ENCODE measurements at places on chromosomes 5 and 9.

DNA sequence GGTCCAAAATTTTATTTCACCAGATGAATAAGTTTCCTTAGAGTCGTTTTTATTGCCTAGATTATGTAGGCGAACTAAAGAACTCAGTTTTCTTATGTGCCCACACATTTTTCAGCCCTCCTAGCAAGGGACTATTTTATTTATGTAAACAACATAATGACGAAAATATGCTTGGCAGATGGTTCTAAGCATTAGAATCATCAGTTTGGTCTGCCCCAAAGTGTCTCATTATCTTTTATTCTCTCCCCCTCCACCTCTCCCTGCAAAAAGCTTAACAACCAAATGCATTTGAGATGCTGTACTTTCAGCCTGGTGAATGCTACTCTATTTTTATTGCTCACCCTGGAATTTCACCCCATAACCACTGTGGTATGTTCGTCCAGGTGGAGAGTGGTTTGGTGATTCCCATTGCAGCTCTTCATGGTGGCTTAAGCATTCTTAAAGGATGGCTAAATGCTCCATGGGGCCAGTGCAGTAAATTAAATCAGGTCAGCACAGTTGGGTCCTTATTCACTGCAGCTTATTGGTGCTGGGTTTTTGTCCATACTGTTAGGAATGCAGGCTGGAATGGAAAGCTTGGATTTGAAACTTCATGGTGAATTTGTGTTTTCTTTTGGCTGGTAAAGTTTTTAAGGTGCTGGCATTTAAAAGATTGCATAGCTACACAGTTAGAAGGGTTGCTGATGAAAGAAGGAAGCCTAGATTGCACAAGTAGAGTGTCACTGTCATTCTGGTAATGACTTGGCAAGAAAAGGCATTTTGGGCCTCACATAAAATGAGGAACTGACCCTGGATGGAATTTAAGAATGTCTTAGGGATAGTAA, 39.2 kb downstream of the TLE4 start:
- DNase-seq = peak; percentile 68

- no peak for DNase-seq
Measured at GRCh38 chr9:354453-354852, 139.8 kb downstream of the DOCK8 start.

DNA sequence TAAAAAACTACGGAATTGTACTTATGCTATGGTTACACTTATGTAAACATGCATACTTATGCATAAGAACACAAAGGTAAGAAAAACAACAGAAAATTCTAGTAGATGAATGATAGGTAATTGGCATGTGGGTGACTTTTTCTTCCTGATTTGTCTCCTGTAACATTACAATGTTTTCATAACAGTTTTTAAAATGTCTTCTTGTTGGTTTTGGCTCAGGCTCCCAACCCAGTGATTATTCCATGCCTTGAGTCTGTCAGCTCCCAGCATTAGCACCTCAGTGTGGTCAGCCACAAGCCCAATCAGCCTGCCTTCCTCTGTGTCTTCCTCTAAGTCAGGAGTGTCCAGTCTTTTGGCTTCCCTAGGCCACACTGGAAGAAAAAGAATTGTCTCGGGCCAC, 7.9 kb upstream of the FOXE1 start:
- peak; percentile 13 for DNase-seq

DNA sequence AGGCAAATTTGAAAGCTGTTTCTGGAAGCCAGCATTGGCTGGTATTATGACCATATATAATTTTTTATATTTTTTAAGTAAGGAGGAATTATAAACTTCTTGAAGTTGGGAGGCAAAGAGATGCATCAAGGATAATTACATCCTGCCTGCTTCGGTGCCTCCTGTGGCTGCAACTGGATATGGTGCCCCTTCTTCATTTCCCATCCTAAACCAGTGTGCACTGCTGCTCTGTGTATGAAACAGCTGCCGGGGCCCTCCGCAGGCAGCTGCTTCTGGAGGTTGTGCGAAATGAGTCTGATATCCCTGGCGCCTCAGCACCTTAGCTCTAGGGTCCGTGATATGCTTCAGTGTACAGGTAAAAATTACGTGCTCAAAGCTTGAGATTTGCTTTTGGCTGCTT, 304.2 kb downstream of the ENC1 start:
- DNase-seq = no peak

DNA sequence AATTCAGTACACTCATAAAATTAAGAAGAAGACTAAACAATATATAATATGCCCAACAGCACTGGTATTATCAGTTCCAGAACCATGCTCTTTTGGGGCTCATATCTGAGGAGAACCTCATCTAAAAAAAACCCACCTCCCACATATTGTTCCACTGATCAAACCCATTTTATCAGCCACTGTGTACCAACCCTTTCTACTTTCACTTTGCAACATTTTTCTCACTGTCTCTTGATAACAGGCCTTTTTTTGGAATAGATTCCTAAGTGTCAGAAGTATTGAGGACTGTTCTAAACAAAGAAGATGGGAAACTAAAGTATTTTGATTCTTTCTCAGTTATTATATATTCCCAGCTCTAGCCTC, 173.2 kb downstream of the GABRB2 start:
- no peak for DNase-seq

DNA sequence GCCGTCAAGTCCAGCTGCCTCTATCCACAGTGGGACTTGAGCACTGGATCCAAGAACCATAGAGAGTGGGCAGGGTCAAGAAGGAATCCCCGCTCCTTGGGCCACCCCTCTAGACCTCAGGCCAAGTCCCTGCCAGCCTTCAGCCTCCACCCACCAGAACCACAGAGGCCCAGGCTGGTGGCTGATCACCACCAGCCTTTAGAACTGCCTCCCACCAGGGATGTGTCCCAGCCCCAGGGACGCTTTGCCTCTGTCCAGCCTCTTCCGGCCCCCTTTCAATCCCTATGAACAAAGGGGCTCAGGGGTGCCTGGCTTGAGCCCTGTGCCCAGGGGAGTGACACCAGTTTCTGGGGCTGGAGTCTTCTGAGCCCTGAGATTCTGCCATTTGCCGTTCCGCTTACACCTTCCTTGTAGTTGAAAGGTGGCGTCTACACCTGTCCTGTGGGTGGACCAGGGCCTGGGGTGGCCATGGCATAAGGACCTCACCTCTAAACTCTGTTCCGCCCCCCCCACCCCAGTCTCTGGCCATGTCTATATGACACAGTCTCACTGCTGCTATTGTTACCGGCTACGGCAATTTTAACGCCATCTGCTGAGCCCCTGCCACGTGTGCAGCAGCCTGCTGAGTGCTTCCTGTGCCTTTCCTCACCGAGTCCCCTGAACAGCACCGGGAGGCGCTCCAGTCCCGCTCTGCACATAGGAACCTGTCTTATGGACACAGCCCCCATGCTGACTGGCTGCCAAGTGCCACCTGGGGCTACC, 35.7 kb upstream of the ORM1 start:
- DNase-seq = no peak

- DNase-seq = no peak
Measured at GRCh38 chr9:131728546-131728910, 11.3 kb downstream of the RAPGEF1 start.

- DNase-seq = no peak
Measured at GRCh38 chr5:50691399-50692016, 25.1 kb downstream of the PARP8 start.

DNA sequence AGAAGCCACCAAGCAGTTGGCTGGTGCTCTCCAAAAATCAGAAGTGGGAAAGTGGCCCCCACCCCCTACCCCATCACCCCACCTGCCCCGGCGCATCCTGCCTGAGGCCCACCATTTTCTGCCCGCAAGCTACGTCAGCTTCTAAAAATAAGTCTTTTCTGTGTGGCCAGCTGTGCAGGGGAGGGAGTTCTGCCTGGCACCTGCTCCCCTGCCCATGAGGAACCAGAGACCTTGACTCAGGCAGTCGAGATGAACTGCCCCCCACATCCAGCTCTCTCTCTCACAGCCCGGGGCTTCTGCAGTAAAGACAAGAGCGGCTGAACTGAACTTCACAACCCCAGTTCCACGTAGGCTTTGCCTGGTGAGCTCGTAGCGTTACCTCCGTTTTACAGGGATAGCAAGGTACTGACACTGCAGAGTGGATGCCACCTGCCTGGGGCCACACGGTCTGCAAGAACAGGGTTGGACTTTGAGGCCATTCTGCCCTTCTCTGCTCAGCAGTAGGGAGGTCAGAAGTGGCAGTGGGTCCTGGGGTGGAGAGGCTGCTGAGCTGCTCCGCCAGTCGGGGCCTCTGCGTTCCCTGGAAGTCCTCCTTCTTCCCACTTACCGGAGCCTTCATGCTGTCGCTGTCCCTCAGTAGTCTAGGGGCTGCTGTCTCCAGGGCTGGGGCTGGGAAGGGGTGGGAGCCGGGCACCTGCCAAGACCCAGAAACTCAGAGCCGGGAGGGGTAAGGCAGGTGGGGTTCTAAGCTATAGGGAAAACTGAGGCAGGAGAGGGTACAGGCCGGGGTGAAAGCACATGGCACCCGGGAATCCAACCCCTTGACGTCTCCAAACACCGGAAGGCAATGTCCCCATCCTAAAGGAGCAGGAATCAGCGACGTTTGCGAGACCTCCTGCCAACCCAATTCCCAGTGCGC, 781 bp downstream of the ST6GALNAC4 start:
- DNase-seq = no peak

DNA sequence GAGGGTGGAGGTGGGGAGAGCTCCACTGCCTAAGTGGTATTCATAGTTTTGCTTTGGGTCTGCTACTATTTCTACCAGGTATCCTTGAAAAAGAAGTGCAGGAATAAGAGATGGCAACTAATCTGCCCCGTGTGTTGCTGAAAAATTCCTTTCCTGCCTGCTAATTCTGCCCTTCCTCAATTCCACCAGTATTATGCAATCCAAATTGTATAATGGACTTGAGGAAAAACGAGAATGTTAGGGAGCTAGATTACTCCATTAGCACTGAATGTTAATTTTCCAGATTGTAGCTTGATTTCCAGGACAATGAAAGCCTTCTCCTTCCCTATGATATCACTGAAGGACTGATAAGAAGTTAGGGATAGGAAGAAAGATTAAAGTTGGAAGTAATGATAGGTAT, 16.9 kb downstream of the ADAM19 start:
- DNase-seq = no peak

DNA sequence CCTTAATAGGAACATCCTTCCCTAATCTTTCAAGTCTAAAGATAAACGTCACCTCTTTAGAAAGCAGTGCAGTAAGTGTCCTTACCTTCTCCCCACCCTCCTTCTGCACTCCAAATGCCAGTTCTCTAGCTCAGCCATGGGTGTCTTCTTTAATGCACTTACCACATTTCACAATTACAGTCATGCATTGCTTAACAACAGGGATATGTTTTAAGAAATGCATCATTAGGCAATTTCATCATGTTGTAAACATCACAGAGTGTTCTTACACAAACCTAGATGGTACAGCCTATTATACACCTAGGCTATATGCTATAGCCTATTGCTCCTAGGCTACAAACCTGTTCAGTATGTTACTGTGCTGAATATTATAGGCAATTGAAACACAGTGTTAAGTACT, 91.2 kb downstream of the RFX3 start:
- DNase-seq = no peak

DNA sequence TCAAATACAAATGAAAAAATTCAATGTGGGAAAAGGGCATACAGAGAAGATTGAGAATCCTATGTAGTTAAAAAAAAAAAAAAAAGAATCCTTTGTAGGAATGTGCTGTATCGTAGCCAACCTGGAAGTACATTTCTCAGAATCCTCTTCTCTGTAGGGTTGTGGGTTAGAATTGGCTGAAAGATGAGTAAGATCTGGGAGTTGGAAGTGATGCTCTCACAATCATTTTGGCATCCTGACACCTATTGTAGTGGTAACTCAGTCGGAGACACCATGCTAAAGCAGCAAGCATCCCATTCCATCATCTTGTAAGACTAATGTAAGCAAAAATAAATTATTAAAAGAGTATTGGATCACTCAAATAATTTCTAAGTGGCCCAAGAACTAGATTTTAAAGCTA, 30.6 kb downstream of the MRPL22 start:
- DNase-seq = no peak

- peak; percentile 66 for DNase-seq
Measured at GRCh38 chr9:114364134-114365041, 23.4 kb downstream of the AKNA start.

GRCh38 chr5:132256086-132256782, 1.3 kb upstream of the PDLIM4 start:
- DNase-seq = no peak

- DNase-seq = peak; percentile 100
Measured at GRCh38 chr9:112041536-112042243, 133.4 kb downstream of the SUSD1 start.

- no peak for DNase-seq
Measured at GRCh38 chr5:119284031-119284430, 71.8 kb upstream of the TNFAIP8 start.

DNA sequence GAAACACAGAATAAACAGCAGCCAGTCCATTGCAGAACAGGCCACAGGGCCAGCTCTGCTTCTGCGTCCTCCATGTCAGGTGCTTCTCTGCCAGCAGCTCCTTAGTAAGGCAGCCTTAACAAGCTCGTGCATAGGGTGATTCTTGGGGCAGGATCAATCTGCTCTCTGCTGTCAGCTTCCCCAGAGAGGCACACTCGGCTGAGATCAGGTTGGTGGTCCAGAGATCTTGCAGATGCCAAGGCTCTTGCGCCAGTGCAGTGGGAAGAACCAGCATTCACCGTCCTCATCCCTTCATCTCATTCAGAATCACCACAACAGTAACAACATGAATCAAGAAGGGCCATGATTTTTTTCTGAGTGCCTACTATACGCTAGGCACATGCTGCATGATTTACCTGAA, 49.0 kb upstream of the ALDH1B1 start:
- DNase-seq = no peak

GRCh38 chr5:58775701-58776262, 192.9 kb downstream of the RAB3C start:
- DNase-seq = no peak

GRCh38 chr9:87684627-87685219, 41.2 kb upstream of the CTSL start:
- peak; percentile 41 for DNase-seq

DNA sequence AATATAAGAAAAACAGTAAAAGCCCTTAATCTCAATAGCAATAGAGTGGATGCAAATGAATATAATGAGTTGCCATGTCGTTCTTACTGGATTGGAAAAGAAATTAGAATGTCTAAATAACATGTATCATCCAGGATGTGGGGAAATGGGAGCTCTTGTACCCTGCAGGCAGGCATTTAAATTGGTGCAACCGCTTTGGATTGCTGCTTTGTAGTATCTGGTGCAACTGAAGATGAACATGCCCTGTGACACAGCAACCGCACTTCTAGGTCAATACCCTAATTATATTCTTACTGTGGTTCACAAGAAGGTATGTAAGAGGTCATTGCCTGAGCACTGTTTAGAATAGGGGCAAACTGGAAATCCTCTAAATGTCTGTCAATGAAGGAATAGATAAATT, 18.9 kb downstream of the MRPS30 start:
- no peak for DNase-seq

Data from HT1080 (cell line).